ENCODE measurements at places on chromosomes 7 and 10. TPM values are rescaled to one million over a fixed set of nuclear protein-coding genes. Genes with fewer than 3 reads are reported as not detected.

Gene GDF10
- not detected for total RNA-seq

Gene OR9A2
- not detected for total RNA-seq

Gene CALML3
- total RNA-seq: not detected

Gene KDM7A
- 0.46 TPM for total RNA-seq

Gene CALHM3
- not detected for total RNA-seq

Gene TEX36
- not detected for total RNA-seq

Gene PSD
- not detected for total RNA-seq

Gene ZNF777
- 14.8 TPM for total RNA-seq

Gene PDGFA
- total RNA-seq: 33.7 TPM

Gene GDI2
- total RNA-seq: 528 TPM

Gene EXOC6
- total RNA-seq: 6.8 TPM

Gene NUTM2E
- not detected for total RNA-seq

Gene ZSCAN25
- 3.8 TPM for total RNA-seq

Gene PALD1
- total RNA-seq: 7.8 TPM

Gene OR6V1
- not detected for total RNA-seq

Gene C10orf105
- not detected for total RNA-seq

Gene SPDYE8
- total RNA-seq: not detected

Gene CUL1
- total RNA-seq: 32.0 TPM

Gene BICC1
- 15.2 TPM for total RNA-seq

Gene SRGN
- 10.2 TPM for total RNA-seq

Gene PRRT4
- not detected for total RNA-seq

Gene MLXIPL
- total RNA-seq: not detected

Gene AEBP1
- 45.8 TPM for total RNA-seq

Gene PLCE1
- total RNA-seq: 1.5 TPM

Gene FOXI2
- not detected for total RNA-seq

Gene VAX1
- total RNA-seq: not detected

Gene UCN3
- total RNA-seq: not detected

Gene MBLAC1
- total RNA-seq: not detected

Gene AVPI1
- 20.0 TPM for total RNA-seq
